Activated naive CD4-positive, alpha-beta T cell treated with anti-CD3 and anti-CD28 coated beads for 36 hours (primary cell): ENCODE measurements at places on chromosomes 16 and 17.

DNA sequence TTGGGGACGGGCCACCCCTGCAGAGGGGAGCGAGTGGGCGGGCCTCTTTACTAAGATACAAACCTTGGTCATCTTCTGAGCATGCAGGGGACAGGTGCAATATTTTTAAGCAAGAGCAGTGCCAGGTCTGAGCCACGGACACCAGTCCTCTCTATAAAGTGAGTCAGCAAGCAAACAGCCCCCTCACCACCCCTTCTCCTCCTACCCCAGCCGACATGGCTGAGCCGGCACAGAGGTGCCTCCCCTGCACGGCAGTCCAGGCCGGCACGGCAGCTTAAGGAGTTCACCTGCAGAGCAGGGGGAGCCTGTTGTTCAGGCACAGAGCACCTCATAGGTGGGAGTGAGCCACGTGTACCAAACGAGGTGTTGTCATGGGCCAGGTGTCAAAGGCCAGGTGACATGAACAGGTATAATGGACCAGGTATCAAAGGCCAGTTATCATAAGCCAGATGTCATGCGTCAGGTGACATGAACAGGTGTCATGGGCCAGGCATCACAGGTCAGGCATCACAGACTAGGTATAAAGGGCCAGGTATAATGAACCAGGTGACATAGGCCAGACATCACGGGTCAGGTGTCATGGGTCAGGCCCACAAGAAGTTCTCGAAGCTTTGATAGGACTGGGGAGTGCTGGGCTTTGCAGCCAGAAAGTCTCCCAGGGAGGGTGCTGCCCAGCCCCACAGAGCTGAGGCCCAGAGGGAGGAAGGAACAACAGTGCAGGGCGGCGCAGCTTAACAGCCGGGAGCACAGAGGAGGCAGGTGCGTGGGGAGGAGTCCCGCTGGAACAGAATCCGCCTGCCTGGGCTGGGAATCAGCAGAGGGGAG, 42.6 kb upstream of the ZNF469 start:
- no peaks in the 10 kb centered on the region for H3K4me1 ChIP-seq
- DNase-seq, result no peak
- H3K4me3 ChIP-seq, result no peak overlapping the region
- no peak overlapping the region for H3K27ac ChIP-seq
- H3K27me3 ChIP-seq, result peaks cover 11% of the 10 kb centered on the region

DNA sequence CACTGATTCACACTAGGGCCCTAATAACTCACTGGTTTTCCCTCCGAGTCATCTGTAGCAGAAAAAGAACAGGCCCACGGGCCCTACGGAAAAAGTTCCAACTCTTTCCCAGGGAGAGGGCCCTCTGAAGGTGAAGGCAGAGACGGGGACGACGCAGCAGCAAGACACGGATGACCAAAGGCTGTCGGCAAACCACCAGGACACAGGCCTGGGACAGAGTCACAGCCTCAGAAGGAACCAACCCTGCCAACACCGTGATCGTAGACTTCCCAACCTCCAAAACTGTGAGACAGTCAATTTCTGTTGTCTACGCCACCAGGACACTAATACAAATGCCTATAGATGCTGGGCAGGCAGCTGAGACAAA, 5.2 kb upstream of the SPHK1 start:
- no peak overlapping the region for H3K4me3 ChIP-seq
- no peak for DNase-seq
- H3K36me3 ChIP-seq, result no peaks in the 10 kb centered on the region
- no peaks in the 10 kb centered on the region for H3K27me3 ChIP-seq

- H3K36me3 ChIP-seq, result no peaks in the 10 kb centered on the region
- H3K4me1 ChIP-seq, result no peaks in the 10 kb centered on the region
- no peak for DNase-seq
- no peaks in the 10 kb centered on the region for H3K27me3 ChIP-seq
- H3K27ac ChIP-seq, result no peak overlapping the region
- H3K4me3 ChIP-seq, result no peak overlapping the region
These were observed 86.7 kb upstream of the GSE1 start for GRCh38 chr16:85526185-85526974.

- peaks cover 57% of the 10 kb centered on the region for H3K4me1 ChIP-seq
- H3K27ac ChIP-seq, result no peak overlapping the region
- H3K4me3 ChIP-seq, result no peak overlapping the region
These were observed 3.7 kb upstream of the PER1 start for GRCh38 chr17:8155996-8156245.

GRCh38 chr17:37109731-37110710, 161.3 kb downstream of the AATF start:
- no peaks in the 10 kb centered on the region for H3K27me3 ChIP-seq
- H3K27ac ChIP-seq, result no peak overlapping the region
- no peak for DNase-seq
- H3K36me3 ChIP-seq, result peaks cover 19% of the 10 kb centered on the region
- H3K4me3 ChIP-seq, result no peak overlapping the region
